Stimulated activated CD4-positive, alpha-beta T cell treated with anti-CD3 and anti-CD28 coated beads, Interleukin-1b, Interleukin-23, amount 100 ng/mL, for 1 hour (primary cell): ENCODE measurements at places on chromosomes 1 and 21.

DNA sequence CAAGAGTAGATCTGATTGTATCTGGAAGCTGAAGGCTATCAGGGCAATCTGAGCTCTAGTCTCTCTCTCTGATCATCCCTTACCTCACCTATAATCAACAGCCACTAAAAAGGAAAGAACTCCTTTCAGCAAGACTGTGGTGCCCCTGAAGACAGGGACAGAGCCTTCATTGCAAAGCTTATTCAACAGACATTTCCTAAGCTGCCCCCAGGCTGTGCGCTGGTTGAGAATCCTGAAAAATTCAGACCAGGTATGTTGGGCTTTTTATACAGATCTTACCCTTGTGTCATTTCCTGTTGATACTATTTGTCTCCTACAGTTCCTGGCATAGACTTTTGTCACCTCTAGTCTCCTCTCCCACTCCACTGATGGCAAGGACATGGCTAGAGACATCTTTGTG, 63.3 kb upstream of the PLA2G4A start:
- DNase-seq, result no peak

DNA sequence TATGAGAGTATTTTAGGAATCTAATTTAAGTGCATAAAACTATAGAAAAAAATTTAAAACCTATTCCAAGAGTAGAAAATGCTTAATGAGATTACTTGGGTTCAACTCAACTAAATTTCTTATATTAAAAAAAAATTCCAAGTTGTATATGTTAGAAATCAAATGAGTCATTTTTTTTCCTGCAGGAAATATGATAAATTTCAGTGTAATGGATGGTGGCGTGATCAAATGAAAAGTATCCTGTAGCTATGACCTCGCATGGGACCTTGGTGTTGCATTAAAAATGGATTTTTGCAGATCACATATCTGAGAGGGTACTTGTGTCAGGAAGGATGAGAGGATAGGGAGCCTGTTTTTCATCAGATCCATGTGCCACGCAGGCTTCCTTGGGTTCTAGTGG, 17.9 kb downstream of the ATP5PO start:
- no peak for DNase-seq

GRCh38 chr21:35491114-35491513, 442.0 kb upstream of the RUNX1 start:
- no peak for DNase-seq

DNA sequence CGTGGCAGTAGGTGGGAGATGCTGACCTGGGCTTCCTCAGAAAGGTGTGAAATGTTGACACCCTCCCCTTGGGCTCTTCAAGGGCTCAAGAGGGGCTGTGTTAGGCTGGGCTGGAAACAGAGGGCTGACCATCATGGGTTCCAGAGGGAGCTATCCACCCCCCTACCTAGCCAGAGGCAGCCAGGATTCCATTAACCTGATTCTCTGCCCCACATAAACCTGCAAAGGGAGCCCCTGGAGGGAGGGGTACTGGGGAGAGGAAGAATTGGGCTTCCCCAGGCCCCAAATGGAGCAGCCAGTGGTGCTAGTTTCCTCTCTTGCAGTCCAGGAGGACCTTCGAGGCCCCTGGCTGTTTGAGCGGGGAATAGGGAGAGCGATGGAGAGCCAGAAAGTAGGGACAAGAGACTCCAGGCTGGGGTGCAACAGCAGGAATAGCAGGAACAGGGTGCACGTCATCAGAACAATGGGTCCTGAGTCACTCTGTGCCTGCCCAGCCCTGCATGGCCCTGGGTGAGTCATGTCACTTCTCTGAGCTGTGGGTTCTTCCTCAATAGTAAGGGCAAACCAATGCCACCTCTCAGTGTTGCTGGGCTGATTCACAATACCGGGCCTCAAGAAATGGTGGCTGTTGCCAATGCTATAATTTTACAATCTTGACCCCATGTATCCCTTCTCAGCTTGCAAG, 121.2 kb downstream of the EPHB2 start:
- no peak for DNase-seq

- no peak for DNase-seq
These were observed 708.8 kb downstream of the LTN1 start for GRCh38 chr21:28283641-28284490.

DNA sequence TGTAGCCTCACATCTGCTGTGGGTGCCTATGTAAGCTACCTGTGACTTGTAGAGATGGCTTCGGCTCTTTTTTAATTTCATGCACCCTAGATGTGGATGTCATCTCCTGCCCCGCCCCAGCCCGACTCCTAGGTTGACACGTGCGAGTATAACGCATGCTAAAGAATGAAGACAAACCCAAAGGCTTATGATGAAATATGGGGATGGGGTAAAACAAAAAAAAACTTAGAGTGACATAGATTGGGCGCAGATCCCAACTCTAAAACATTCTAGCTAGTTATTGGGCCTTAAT, 613 bp upstream of the ERO1B start:
- DNase-seq, result no peak

DNA sequence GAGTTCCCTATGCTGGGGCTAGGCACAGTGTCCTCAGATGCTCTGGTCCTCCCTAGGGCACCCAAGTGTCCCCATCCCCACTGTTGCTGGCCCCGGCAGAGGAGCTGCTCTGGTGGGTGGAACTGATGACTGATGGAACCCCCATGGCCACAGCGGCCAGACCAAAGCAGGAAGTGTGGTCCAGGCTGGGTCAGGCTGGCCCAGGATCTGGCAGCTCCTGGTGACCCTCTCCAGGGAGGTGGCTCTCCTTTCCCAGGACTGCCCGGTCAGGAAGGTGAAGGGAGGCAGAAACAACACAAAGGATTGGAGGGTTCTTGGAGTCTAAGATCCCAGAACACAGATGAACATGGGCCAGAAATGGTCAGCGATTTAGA, 1.1 kb downstream of the NKAIN1 start:
- DNase-seq, result no peak

- no peak for DNase-seq
These were observed 162.3 kb upstream of the ADAMTS5 start for GRCh38 chr21:27129215-27129614.

- DNase-seq, result no peak
These were observed 661 bp downstream of the PLEKHO1 start for GRCh38 chr1:150150133-150151021.

- no peak for DNase-seq
These were observed 40.7 kb downstream of the LPGAT1 start for GRCh38 chr1:211789641-211790464.

DNA sequence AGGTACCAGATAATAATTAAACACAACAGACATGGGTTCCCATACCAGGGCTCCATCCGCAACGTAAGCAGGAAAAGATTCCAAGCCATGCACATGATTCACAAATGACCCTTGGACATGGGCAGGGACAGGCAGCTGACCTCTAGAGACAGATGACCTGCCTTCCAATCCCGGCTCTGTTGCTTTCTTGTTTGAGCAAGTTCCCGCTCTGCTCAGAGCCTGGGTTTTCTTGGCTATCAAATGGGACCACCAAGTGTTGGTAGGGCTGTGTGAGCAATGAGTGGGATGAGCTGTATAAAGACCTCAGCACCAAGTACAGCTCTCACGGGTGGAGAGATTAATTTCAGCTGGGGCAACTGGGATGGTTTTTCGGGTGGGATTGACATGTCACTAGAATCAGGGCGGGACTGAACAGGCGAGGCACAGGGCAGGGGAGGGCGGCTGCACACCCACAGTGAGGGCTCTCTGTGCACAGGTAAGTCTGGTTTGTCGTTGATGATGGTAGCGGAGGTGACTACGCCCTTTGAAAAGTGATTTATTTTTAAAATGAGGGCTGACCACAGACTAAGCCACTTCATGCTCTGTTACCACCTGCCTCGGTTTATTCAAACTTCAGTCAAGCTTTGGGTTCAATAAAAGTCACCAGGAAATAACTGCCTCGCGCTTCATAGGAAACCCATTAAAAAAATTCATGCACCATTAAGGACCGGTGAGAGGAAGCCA, 57.5 kb upstream of the IFFO2 start:
- no peak for DNase-seq

DNA sequence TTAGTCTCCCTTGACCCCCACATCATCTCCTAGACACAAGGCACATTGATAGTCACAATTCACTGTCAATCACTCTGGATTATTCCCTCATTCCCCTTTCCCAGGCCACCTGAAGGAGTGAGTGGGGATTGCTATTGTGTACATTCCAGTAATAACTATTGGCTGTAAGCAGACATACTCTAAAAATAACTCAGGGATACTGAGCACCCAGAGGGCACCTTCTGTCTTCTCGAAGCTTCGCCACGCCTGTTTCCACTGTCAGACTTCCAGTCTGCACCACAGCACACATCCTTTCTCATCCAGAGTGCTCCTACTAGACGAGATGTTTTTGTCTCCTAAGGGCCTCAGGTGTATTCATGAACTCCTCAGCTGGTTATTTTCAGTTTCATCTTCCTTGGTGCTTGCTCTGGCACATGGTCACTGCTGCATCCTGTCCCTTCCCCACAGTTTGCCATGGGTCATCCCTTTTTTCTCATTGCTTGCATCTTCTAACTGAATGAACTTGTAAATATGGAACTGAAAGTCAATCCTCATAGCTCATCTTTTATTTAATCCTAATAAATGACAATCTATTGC, 848 bp upstream of the APOBEC4 start:
- no peak for DNase-seq

DNA sequence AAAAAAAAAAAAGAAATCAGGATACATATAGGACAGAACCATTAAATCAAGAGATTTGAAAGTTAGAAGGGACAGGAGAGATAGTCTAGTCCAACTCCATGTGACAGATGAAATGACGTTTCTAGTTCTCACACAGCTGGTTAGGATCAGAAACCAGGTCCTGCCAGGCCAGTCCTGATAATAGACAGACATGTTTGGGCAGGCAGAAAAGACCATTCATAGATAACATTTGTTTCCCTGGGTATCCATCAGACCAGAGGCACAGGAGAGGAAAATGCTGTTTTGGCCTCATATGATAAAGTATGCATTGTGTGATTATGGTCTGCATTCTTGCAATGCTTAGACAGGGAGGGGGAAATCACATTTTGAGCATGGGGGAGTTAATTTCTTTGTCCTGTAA, 29.3 kb downstream of the ZBTB8B start:
- no peak for DNase-seq

DNA sequence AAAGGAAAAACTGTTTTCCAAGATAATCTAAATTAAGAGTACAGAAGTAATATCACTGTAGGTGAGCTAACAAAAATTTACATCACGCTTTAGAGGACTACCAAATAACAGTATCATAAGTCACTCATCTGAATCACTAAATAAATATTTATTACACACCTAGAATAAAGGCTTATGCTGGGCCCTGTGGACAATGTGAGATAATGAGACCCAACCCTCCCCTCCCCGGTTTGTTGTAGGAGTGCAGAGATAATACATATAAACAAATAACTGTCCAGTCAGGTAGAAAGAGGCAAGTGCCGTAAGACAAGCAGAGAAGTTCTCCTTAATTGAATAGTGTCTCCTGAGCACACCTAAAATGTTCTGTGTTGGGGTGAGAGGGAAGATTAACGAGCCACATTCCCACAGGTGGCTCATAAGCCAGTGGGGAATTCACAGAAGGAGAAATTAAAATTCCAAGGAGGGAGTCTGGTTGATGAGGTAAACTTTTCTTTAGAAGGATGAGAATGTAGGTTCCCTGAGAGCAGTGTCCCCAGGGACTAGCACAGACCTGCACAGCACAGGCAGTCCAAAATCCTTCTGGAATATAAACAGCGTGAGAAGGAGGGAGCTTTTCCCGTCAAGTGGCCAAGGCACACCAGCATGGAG, 241.4 kb downstream of the NFIA start:
- DNase-seq, result no peak

- no peak for DNase-seq
These were observed 99.1 kb upstream of the ZNF644 start for GRCh38 chr1:91120936-91121335.

DNA sequence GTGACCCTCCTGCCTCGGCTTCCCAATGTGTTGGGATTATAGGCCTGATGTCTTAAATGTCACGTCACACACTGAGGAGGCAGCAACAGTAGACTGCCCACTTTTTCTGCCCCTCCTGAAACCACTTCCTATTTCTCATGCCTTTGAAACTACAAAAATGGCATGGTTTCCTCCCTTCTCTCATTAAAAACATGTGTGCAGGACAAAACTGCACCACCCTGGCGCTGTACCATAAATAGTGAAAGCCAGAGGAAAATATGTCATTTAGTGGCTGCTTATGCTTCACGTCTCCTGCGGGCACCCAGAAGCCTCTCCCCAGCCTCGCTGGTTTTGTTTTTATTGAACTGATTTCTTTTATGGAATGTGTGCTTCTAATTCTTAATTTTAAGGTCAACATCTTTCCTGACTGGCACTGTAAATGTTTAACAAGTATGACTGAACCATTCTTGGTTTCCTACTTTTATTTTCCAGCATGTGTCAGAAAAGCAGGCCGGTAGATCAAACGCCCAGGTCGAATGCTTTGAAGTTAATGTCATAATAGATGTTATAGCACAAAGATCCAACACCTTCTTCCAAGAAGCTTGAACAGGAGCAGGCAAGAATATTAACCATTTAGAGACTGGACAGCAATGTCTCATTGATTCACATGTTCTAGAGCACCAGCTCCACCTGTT, 59.6 kb upstream of the C1orf87 start:
- DNase-seq, result no peak

GRCh38 chr1:172411791-172412338, 8.6 kb upstream of the C1orf105 start:
- no peak for DNase-seq

GRCh38 chr1:63984930-63985290, 211.1 kb downstream of the ROR1 start:
- no peak for DNase-seq

GRCh38 chr1:113811156-113811887, 954 bp downstream of the RSBN1 start:
- no peak for DNase-seq

- DNase-seq, result no peak
These were observed 597.3 kb upstream of the ADGRL4 start for GRCh38 chr1:79603843-79604242.

- no peak for DNase-seq
These were observed 7.8 kb downstream of the NUAK2 start for GRCh38 chr1:205313563-205314308.

GRCh38 chr1:224733027-224733911, 117.2 kb downstream of the CNIH3 start:
- no peak for DNase-seq
